ENCODE measurements at places on chromosomes 16 and 17.

- no peak for DNase-seq
Observed at GRCh38 chr17:76271669-76272540, 6.8 kb downstream of the UBALD2 start.

DNA sequence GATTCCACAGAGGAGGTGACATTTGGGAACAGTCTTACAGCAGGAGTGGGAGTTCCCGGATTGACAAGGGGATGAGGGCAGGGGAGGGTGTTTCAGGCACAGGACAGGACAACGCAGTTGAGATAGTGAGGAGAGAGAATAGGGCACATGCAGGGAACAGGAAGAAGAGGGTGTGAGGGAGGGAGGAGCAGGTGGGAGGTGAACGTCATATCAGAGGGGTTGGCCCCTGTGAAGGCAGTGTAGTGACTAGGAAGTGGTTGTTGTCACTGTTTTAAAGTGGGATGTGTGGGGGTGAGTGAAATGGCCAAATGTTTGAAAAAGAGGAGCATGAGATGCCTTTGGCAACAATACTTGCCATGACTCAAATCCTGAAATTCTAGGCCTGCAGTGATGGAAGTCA, 12.2 kb downstream of the PRKCB start:
- no peak for DNase-seq

GRCh38 chr16:59950431-59950830, 1216.3 kb upstream of the GOT2 start:
- no peak for DNase-seq

DNA sequence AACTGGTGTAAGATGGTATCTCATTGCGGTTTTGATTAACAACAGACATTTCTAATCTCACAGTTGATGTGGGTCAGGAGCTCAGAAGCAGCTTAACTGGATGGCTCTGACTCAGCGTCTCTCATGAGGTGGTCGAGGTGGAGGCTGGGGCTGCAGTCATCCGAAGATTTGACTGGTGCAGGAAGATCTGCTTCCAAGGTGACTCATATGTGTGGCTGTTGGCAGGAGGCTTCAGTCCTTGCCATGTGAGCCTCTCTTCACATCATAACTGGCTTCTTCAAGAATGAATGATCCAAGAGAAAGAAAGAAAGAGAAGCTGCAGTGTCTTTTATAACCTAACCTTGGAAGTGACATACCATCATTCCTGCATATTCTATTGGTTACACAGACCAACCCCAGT, 376.1 kb downstream of the SEC14L1 start:
- no peak for DNase-seq

DNA sequence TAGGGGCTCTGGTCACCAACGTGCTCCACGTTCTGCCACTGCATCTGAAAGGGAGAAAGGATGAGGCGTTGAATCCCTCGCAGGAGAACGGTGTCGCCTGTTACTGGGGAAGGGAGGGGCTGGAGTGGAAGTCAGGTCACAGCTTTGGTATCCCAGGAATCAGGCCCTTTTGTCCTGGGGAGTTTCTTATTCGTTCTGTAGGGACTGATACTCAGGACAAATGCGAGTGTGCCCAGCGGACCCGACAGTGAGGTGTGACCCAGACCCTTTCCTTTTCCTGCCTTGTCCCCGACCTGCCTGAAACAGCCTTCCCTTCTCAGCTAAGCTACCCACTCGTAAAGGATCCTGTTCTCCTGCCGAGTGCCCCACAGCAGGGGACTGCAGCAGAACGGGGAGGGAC, 177.5 kb downstream of the VPS53 start:
- no peak for DNase-seq
